Non-pigmented ciliary epithelial cell (primary cell): ENCODE measurements at places on chromosomes 7 and 10.

DNA sequence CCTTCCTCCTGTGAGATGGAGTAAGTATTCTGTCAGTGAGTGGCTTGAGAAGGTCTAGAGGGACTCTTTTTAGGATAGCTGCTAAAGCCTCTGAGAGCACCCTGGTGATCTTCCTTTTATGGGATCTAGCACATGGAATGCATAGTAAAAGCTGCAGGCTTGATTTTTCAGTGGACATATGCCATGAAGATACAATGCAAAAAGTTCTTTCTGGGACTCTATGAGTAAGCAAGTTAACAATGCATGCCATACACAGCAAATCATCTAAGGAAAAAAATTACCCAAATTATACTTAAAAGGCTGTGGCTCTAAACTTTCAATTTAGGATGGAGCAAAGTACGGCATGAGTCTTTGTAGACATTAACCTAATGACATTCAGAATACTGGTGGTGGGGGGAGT lies 154.5 kb downstream of the SGMS1 start:
- DNase-seq, result no peak

DNA sequence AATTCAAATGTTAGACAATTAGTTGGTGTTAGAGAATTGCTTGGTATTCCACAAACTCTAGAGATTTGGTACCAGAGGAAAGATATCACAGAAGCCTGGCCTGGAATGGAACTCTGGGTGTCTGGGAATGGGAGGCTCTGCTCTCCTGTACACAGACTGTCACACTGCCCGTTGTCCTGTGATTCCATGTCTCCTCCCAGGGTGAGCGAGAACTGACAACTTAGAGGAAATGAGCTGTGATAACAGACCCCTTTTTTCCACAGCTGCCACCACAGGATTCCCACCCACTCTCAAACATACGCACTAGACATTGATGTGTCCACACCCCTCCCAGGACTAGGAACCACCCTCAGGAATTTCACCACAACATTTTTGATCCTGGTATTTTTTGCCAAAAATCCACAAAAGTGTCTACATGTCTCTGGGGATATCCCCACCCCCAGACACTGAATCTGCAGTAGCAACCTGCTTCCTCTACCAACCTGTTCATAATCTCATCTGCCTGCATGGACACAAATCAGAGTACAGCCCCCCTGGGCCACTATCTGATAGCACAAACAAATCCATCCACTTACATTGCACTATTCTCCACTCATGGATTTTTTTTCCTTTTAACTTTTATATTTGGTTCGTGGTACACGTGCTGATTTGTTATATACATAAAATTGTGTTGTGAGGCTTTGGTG lies 4.7 kb downstream of the ZNF273 start:
- peak; percentile 8 for DNase-seq

DNA sequence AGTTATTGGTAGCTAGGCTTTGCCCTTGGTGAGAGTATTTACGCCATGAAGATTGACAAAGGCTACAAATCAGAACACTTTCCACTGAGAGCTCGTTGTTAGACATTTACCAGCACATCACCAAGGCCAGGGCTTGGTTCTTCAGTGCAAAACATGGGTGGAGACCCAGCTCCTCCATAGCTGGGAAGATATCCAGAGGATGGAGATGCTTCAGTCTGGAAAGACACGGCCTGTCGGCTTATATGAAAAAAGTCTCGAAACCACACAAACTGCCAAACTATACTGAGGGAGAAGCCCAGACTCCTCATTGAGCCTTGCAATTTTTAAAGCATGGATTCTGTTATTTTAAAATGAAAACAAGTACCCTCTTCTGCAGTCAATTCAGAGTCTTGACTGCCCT lies 83.4 kb upstream of the ANLN start:
- DNase-seq, result no peak

DNA sequence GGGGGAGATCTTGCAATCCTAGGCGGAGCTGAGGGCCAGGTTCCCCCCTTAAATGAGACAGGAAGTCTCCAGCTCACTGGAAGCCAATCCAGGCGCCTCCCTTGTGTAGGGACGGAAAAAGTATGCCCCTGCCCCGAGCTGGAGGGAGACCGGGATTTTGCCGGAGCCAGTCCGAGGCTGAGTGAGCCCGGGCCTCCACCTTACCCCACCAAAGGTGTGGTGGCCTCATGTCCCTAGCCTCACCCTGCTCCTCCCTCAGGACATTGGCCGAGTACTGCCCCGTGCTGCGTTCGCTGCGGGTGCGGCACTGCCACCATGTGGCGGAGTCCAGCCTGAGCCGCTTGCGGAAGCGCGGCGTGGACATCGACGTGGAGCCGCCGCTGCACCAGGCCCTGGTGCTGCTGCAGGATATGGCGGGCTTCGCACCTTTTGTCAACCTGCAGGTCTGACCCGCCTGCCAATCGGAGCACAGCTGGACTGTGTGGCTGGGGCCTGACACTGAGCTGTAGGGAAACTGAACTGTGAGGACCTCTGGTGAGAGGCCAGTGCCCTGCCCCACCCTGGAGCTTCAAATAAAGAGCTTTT lies 2.0 kb downstream of the FBXL15 start:
- no peak for DNase-seq

- DNase-seq, result no peak
These were observed 27.1 kb downstream of the COPG2 start for GRCh38 chr7:130641497-130641896.

- peak; percentile 72 for DNase-seq
These were observed 4.3 kb downstream of the LRRC20 start for GRCh38 chr10:70378122-70378521.

- no peak for DNase-seq
These were observed 19.4 kb downstream of the STRIP2 start for GRCh38 chr7:129453510-129454248.

GRCh38 chr7:142496545-142496991 lies 238.7 kb upstream of the PRSS58 start:
- no peak for DNase-seq

DNA sequence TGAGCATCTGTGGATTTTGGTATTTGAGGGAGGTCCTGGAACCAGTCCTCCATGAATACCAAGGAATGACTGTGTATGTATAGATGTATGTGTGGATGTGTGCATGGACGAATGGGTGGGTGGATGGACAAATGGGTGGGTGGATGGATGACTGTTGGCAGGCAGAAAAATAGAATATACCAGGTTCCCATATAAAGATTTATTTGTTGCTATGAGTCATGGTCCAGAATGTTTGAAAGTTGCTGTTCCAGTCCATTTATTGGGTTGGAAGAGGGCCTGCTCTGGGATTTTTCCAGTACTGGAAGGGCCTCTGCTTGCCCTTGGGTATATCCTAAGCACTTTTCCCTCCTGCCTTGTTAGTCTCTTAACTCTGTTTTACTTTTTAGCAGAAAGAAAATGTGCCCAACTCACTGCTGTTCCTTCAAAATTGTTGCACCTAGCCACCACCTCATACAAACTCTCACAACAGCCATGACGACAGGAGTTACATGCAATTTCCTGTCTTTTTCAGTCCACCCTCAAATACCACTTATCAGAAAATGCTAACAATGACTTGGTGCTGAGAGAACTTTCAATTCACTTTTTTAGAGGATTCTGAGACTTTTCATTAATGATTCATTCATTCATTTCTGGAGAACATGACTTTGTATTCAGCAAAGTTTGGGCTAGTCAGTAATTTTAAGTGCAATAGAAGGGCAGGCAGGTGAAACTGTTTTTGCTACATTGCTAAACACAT lies 108.1 kb downstream of the EEPD1 start:
- no peak for DNase-seq

DNA sequence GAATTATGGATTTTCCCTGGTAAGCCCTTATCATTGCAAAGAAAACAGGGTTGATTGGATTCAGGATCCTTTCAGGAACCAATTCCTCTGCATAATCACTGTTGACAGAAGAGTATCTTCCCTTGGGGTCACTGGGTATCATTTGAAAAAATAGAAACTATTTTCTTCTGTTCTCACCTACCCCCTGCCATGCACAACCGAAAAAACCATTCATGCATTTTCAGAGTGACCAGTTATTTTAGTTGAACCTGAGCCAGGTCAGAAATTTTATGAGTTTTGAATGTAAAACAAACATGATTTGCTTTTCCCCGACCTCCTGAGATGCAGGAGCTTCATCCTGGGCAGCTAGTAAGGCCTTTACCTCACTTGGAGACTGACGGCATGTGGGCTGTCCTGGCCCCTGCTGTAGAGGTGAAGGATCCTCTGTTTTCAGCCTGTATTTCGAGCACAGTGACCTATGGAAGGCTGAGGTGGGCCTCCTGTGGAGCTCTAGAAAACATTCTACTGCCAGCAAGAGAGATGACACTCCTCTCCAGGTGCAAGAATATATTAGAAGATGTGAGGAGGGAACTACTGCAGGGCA lies 30.1 kb downstream of the TMEM178B start:
- no peak for DNase-seq

- no peak for DNase-seq
These were observed 20.3 kb upstream of the NFKB2 start for GRCh38 chr10:102375250-102375649.

GRCh38 chr10:83023662-83024061 lies 1115.6 kb upstream of the GHITM start:
- no peak for DNase-seq

- peak; percentile 89 for DNase-seq
These were observed 290.3 kb downstream of the TNS3 start for GRCh38 chr7:47291461-47292081.

GRCh38 chr10:5545778-5546710 lies 21.3 kb downstream of the CALML3 start:
- peak; percentile 70 for DNase-seq

- DNase-seq, result no peak
These were observed 33.1 kb downstream of the HBP1 start for GRCh38 chr7:107201795-107202450.

DNA sequence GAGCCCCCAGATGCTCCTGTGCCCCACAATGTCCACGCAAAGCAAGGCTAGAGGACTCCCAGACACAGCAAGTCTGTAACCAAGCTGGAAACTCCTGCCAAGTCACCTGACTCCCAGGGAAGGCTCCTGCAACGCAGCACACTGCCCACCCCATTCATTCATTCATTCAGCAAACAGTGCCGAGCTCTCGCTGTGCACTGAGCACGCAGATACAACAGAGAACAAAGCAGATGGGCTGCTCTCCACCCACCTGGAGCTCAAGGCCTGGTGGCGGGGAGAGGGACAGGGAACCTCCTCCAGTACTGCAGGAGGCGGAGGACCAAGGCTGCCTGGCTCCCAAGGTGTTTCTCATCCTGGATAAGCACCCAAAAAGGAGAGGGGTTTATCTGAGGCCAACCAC lies 8.6 kb downstream of the KCNH2 start:
- DNase-seq, result no peak

DNA sequence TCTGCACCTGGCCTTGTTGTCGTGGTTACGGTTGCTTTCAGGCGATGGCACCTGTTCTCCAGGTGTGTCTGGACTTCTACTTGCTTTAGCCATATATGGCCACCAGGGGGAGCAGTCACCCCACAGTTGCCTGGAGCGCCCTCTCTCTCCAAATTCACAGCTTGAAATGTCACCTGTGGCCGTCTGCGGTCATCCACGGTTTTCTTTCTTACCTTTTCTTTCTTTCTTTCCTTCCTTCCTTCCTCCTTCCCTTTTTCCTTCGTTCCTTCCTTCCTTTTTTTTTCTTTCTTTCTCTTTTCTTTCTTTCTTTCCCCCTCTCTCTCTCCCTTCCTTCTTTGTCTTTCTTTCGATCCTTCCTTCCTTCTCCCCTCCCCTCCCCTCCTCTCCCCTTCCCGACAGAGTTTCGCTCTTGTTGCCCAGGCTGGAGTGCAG lies 150.5 kb upstream of the VKORC1L1 start:
- DNase-seq, result no peak

- DNase-seq, result no peak
These were observed 331.9 kb upstream of the PRKCQ start for GRCh38 chr10:6912021-6912420.

- DNase-seq, result no peak
These were observed 13.3 kb upstream of the IFIT1B start for GRCh38 chr10:89364531-89364930.

- no peak for DNase-seq
These were observed 22.8 kb upstream of the ANKRD2 start for GRCh38 chr10:97549587-97550322.

DNA sequence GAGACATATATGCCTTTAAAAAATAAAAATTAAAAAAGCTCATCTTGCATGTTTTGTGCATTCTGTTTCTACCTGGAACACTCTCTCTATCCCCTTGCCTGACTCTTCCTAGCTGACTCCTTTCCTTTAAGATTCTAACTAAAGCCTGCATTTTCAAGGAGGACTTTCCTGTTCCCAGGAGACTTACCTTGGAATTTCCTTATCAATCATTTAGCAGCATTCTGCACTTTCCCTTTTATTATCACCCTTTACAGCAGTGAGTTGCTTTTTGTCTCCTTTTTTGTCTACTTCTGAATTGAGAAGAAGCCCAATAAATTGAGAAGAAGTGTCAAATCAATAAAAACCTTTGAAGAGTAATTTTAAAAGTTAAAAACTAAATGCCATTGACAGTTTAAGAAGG lies 142.2 kb upstream of the TMEM196 start:
- DNase-seq, result no peak

GRCh38 chr7:117051808-117052207 lies 98.5 kb downstream of the ST7 start:
- no peak for DNase-seq

- DNase-seq, result no peak
These were observed 528.3 kb downstream of the PHTF2 start for GRCh38 chr7:78326876-78327275.
